Activated naive CD8-positive, alpha-beta T cell treated with anti-CD3 and anti-CD28 coated beads, Interleukin-2, amount 10 ng/mL, durations not matched to agents 7 days and 5 days (primary cell): ENCODE measurements at places on chromosomes 2 and 18. TPM values are rescaled to one million over a fixed set of nuclear protein-coding genes. Genes with fewer than 3 reads are reported as not detected.

REG3A gene
- total RNA-seq, result not detected

- peak overlapping the region; percentile 100 for H3K27ac ChIP-seq
- peaks cover 20% of the 10 kb centered on the region for H3K36me3 ChIP-seq
- no peaks in the 10 kb centered on the region for H3K27me3 ChIP-seq
Measured at GRCh38 chr2:190882411-190882766, 1.8 kb downstream of the GLS start.

MROH2A gene
- not detected for total RNA-seq

- no peak overlapping the region for H3K27ac ChIP-seq
- H3K36me3 ChIP-seq, result no peaks in the 10 kb centered on the region
- no peak overlapping the region for H3K4me3 ChIP-seq
- H3K4me1 ChIP-seq, result peaks cover 3% of the 10 kb centered on the region
- no peaks in the 10 kb centered on the region for H3K27me3 ChIP-seq
Measured at GRCh38 chr2:43075811-43076585, 150.4 kb downstream of the ZFP36L2 start.

GRCh38 chr2:1132328-1132969 is 181.8 kb downstream of the SNTG2 start:
- no peak overlapping the region for H3K27ac ChIP-seq
- peaks cover 8% of the 10 kb centered on the region for H3K4me1 ChIP-seq
- H3K27me3 ChIP-seq, result no peaks in the 10 kb centered on the region
- DNase-seq, result no peak

- no peak overlapping the region for H3K4me3 ChIP-seq
- no peak overlapping the region for H3K27ac ChIP-seq
- peaks cover 9% of the 10 kb centered on the region for H3K4me1 ChIP-seq
- no peaks in the 10 kb centered on the region for H3K27me3 ChIP-seq
- peaks cover 2% of the 10 kb centered on the region for H3K36me3 ChIP-seq
Measured at GRCh38 chr2:109174214-109174613, 45.2 kb downstream of the SH3RF3 start.

PTH2R gene
- total RNA-seq, result 0.11 TPM

TEKT4 gene
- not detected for total RNA-seq

KCNE4 gene
- total RNA-seq, result not detected
